ENCODE measurements at places on chromosomes 5 and 9. TPM values are rescaled to one million over a fixed set of nuclear protein-coding genes. Genes with fewer than 3 reads are reported as not detected.

Gene NXNL2
- 1.3 TPM for total RNA-seq

Gene ADAMTS19
- total RNA-seq: 0.33 TPM

Gene ADRB2
- total RNA-seq: 4.5 TPM

Gene FRRS1L
- 0.26 TPM for total RNA-seq

Gene CLIC3
- 3.5 TPM for total RNA-seq

All from fibroblast of lung (primary cell).